Hematopoietic multipotent progenitor cell (in vitro differentiated cells): ENCODE measurements at places on chromosomes 2 and 18.
A peak's percentile ranks its signal among the peaks of the same experiment; 100 is the strongest.

- DNase-seq, result peak; percentile 51
Measured at GRCh38 chr2:209526561-209526960, 102.7 kb downstream of the MAP2 start.

DNA sequence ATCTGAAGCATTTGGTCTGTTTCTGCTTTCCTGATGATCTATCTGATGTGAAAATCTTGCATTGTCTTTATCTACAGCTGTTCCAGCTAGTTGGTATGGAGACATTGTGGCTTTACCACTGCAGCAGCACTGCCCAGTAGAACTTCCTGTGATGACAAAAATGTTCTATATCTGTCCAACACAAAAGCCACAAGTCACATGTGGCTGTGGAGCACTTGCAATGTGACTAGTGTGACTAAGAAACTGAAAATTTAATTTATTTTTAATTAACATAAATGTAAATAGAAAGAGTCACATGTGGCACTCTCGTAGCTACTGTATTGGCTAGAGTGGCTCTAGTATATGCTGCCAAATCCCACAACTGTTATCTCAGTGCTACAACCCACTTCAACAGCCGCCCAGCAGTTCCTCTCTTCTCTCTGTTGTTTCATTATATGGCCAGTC is 425.7 kb downstream of the SETBP1 start:
- DNase-seq, result peak; percentile 98

DNA sequence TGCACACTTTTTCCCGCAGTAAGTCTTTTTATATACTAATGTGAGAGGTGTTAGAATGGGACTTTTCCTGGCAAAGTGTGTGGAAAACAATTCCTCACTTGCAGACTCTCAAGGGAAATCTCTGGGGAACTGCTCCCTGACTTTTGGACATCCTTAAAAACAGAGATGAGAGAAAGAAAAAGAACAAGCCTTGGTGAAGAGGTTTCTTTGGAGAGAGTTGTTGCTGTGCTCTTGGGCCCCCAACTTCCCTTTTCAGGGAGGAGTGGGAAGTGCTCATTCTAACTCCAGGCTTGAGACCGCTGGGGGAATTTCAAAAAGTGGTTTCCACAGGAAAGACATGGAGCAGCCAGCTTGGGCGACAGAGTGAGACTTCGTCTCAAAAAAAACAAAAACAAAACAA is 142.6 kb upstream of the SPRED2 start:
- no peak for DNase-seq

DNA sequence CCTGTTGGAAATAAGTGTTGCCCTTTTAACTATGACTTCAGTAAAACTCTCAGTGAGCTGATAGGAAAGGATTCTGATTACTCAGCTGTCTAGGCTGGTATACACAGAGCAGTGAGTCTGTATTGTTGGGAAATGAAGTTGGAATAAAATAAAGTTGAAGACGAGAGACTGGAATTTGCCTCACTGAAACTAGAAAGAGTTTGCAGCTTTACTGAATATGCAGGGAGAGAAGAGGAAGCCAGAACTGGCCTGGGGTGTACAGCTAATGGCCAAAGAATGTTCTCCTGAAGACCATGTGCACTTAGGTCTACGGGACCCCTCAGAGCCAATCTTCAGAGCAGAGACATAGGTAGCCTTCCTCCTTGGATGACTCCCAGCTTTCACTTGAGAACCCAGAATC is 26.5 kb downstream of the EIF4E2 start:
- no peak for DNase-seq

GRCh38 chr18:71075147-71075546 is 786.3 kb downstream of the SOCS6 start:
- DNase-seq, result no peak

- DNase-seq, result no peak
Measured at GRCh38 chr2:86224645-86225355, 25.5 kb downstream of the MRPL35 start.

- no peak for DNase-seq
Measured at GRCh38 chr2:240974771-240975572, 23.4 kb upstream of the SNED1 start.

- no peak for DNase-seq
Measured at GRCh38 chr2:70941186-70941585, 5.5 kb downstream of the ATP6V1B1 start.

DNA sequence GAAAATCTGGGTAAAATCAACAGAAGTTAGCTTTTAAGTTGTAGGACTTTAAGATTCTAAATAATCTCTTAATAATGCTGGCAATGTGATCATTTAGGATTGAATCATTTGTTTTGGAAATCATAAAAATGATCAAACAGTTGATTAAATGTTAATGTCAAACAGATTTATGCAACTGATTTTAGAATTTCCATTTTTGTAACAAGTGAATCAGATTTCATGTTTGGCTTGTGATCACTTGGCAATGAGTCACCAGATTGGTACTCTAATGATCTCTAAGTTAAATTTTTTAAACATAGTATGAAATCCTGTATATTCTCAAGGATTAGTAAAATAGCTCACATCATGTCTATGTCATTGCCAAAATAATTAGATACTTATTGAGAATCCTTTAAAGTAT is 50.1 kb upstream of the UNC80 start:
- no peak for DNase-seq

DNA sequence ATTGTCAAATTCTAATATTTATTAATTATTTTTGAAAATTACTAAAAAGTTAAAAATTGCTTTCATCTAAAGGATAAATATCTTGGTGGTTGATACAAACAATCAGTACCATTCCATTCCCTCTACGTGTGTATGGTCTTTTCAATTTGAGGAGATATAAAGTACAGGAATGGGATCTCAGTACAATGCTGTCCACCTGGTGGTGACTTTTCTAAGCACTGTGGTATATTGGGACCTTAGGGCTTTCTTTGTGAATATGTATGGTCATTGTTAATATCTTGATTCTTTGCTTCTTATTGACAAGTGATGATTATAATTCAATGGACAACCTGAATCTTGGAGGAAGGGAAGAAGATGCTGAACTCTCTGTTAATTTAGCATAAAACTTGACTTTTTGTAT is 83.1 kb downstream of the NBEAL1 start:
- peak; percentile 4 for DNase-seq

DNA sequence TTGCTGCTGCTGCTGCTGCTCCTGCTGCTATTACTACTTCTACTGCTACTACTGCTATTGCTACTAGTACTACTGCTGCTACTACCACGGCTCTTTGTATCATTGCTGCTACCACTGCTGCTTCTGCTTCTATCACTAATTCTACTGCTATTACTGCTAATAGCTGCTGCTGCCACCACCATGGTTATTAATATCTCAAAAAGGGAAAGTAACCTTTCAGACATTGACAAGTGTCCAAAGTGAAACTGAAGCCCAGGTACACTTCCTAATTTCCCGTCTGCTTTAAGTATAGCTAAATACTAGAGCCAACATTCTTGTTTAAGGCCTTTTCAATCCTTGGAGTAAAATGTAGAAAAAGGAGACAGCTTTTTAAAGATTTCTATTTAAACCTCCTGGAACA is 45.4 kb upstream of the EHBP1 start:
- no peak for DNase-seq

GRCh38 chr18:4704781-4705180 is 249.7 kb upstream of the DLGAP1 start:
- no peak for DNase-seq

DNA sequence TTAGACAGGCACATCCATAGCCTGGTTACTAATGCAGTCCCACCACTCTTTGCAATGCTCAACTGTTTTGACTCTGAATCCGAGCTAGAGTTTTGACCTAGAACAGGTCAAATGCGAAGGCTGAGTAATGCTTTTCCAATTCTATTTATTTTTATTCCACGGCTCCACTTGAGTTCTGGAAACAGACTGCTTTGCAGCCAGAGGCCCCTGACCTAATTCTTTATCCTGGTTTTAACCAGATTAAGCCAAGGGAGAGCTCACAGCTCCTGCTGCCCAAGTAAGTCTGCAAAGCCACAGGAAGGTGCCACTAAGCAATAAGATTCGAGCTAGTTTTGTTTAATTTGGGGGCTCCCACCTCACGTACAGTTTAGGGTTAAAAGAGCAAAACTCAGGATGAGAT is 51.4 kb downstream of the MREG start:
- DNase-seq, result no peak

- DNase-seq, result no peak
Measured at GRCh38 chr2:66897691-66898150, 462.8 kb downstream of the MEIS1 start.

DNA sequence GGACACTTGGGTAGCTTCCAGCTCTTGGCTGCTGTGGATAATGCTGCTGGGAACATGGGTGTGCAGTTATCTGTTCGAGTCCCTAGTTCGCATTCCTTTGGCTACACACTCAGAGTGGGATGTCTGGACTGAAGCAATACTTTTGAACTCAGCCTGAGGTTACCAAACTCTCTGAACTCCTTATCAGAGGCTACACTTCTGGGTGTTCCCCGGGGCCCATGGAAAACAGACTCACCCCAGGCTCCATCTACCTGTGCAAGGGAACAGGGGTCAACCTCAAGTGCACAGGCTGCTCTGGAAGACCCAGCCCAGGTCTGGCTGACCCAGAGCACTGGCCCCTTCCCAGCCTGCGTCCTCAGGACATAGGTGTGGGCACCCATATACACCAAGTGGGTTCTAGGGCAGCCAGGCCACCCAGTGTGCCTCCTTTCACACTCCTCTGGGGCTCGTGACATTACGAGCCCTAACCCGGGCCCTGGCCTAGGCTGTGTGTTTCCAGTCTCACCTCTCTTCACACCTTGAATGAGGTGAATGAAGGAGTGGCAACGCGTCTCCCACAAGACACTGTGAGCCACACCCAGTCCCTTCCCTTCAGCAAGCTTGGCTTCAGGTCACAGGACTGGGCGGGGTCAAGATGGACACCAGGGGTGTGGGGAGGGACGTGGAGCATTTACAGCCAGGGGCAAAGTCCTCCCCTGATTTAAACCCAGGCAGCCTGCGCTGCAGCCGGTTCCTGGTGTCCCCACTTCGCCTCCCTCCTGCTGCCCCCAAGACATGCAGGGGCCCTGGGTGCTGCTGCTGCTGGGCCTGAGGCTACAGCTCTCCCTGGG is at the start of gene ALPI:
Gene ALPI (plus strand): TSS at position 728 of the 830 bp plus-strand sequence. CDS start 47 bp downstream, at position 775.
- no peak for DNase-seq

- no peak for DNase-seq
Measured at GRCh38 chr18:755506-755905, 43.1 kb upstream of the ENOSF1 start.

GRCh38 chr2:176123411-176124109 is 1.0 kb downstream of the HOXD9 start:
- no peak for DNase-seq
